ENCODE measurements at places on chromosomes 3 and 15.

GRCh38 chr15:38559131-38559530 is 5.5 kb downstream of the RASGRP1 start:
- DNase-seq, result no peak

GRCh38 chr3:167754049-167754448 is 18.5 kb downstream of the SERPINI1 start:
- DNase-seq, result peak; percentile 41

- DNase-seq, result no peak
These were observed 13.9 kb downstream of the MYNN start for GRCh38 chr3:169787120-169787519.

GRCh38 chr3:49867400-49867799 is 2.3 kb downstream of the CAMKV start:
- no peak for DNase-seq

DNA sequence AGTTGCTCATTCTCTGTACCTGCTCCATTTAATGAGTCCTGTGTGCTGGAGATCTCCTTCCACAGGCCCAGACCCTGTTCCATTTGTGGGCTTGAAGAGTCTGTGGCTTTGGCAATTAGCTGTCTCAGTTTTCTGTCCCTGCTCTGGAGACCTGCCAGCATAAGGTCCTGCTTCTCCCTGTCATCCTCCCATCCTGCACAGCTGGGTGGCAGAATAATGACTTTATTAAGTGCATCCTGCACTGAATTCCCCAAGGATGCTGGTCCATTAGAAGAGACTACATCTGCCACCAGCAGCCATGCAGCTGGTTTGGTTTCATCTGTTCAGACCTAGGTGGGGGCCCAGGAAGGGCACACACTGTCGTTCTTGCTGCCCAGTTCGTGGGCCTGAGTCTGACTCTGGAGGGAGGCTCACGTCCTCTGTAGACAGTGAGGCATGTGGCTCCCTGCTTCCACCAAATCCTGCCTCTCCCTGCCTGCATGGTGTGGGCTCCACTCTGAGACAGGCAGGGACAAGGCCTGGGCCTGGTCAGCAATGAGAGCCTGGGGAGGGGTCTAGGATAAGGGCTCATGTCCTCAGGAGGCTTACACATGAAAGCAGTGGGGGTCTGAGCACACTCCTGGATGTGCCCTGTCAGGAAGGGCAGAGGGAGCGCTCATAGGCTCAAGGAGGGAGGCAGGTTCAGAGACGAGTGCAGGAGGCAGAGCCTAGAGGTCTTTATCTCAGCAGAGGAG is 78.4 kb upstream of the PRR23E start:
- no peak for DNase-seq

DNA sequence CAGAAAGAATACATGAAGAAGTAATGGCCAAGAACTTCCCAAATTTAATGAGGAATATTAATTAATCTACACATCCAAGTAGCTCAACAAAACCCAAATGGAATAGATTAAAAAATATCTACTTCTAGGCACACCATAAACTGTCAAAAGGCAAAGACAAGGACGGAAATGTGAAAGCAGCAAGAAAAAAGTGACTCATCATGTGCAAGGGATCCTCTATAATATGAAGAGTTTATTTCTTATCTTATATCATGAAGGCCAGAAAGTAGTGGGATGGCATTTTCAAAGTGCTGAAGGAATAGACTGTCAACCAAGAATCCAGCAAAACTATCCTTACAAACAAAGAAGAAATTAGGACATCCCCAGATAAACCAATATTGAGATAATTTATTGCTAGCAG is 73.9 kb upstream of the PRICKLE2 start:
- DNase-seq, result no peak

- DNase-seq, result peak; percentile 15
These were observed 34.9 kb downstream of the CDV3 start for GRCh38 chr3:133608388-133608787.

DNA sequence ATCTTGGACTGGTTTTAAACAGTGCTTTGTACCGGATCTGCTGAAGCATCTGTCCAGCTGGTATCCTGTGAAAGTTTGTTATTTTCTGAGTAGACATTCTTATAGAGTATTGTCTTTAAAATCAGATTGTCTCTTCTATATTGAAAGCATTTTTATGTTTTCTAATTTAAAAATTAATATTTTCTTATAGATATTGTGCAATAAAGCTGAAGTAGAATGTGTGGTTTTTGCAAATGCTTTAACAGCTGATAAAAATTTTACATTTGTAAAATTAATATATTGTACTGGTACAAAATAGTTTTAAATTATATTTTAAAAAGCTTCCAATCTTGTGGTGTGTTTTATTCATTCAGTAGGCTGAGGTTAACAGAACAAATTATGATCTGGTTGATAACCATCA is 31.9 kb downstream of the SGO1 start:
- DNase-seq, result no peak

DNA sequence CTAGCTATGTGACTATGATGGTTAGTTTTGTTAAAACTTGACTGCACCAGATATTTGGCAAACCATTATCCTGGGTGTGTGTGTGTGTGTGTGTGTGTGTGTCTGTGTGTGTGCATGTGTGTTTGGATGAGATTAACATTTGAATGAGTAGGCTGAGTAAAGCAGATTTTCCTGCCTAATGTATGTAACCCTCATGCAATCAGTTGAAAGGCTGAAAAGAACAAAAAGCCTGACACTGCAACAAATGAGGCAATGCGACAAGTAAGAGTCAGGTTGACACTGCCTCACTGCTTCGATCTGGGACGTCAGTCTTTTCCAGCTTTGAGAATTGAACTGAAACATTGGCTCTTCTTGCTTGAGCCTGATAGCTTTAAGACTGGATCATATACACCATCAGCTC is 643.0 kb downstream of the NAALADL2 start:
- DNase-seq, result no peak

GRCh38 chr3:129166579-129167332 is 5.9 kb upstream of the ISY1 start:
- no peak for DNase-seq
